ENCODE measurements at places on chromosomes 5 and 9.

GRCh38 chr9:27673641-27674040 lies 100.4 kb upstream of the C9orf72 start:
- DNase-seq, result no peak

DNA sequence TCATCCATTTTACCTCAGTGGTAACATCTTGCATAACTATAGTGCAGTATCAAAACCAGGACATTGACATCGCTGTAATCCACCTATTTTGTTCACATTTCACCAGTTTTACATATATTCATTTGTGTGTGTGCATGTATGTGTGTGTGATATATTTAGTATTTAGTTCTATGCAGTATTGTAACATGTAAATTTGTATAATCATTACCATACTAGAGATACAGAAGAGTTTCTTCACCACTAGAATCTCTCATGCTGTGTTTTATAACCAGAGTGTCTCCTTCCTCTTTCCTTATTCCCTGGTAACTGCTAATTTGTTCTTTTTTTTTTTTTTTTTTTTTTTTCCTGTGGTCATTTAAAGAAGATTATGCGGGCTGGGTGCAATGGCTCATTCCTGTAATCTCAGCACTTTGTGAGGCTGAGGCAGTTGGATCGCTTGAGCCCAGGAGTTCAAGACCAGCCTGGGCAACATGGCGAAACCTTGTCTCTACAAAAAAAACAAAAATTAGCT lies 11.0 kb downstream of the RASA1 start:
- no peak for DNase-seq

- DNase-seq, result no peak
These were observed 81.3 kb downstream of the ANKRD33B start for GRCh38 chr5:10645146-10645545.

DNA sequence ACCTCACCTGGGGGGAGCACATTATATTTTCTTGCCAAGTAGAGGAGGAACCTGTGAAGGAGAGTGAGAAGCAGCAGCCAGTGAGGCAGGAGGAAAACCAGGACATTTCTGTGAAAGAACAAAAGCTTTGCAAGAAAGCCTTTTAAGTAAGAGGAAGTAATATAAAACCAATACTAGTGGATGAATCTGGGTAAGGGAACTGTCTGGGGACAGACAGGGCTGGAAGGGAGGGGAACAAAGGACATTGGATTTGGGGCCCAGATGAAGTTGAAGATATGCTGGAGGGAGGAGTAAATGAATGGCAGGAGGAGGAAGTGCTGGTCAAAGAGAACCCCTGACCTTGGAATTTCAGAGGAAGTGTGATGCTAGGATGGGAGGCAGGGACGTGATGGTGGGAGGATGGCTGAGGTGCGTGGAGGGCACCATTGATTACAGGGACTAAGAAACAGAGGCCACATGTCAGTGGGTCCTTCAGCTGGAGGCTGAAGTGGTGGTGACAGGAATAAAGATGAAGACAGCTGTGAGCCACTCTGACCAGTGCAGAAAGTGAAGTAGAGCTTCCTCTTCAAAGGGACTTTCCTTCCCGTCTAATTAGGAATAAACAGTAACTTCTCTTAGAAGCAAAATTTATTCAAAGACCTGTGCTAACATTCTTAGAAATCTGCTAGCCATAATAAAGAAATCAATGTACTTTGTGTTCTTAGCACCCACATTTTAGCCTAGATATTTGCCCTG lies 43.5 kb upstream of the FABP6 start:
- DNase-seq, result no peak

DNA sequence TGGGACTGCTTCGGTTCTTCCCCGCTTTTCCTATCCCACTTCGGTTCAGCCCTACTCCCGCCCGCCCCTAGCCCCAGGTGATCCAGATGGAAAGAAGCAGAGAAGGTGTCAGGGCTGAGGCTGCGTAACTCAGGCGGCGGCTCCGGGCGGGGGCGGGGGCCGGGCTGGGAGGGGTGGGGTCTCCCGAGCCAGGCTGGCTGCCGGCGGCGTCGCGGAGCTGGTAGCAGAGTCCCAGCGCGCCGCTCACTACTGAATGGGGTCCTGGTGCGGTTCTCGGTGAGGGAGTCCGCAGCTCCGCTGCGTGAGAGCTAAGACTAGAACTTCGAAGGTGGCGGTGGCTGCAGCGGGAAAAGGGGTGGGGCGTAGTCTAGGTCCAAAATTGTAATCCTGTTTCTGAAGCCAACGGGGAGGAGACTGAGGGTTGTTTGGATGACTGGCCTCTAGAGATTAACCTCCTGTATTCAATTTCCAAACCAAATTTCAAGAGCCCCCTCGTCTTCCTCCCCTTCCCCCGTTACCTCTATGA lies 1.4 kb downstream of the PRR16 start:
- DNase-seq, result no peak

DNA sequence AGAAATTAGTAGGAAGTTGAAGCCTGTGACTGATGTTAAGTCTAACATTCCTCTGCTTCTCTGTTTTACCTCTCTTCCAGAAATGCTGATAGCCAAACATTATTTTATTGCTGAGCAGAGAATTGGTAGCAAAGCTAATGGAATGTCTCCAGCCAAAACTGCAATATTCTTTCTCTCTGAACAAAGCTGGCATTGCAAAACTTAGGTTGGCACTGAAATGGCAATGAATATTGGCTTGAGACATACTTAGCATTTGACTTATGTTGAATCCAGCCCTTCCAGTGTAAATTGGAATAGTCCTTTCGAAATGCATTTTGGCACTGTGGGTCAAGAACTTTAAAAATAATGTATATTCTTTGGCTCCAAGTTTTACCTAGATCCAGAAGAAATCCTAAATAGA lies 21.1 kb downstream of the FAF2 start:
- no peak for DNase-seq

GRCh38 chr5:42842921-42843641 lies 31.4 kb upstream of the SELENOP start:
- DNase-seq, result no peak

GRCh38 chr5:156654444-156654843 lies 195.7 kb upstream of the PPP1R2B start:
- DNase-seq, result no peak

DNA sequence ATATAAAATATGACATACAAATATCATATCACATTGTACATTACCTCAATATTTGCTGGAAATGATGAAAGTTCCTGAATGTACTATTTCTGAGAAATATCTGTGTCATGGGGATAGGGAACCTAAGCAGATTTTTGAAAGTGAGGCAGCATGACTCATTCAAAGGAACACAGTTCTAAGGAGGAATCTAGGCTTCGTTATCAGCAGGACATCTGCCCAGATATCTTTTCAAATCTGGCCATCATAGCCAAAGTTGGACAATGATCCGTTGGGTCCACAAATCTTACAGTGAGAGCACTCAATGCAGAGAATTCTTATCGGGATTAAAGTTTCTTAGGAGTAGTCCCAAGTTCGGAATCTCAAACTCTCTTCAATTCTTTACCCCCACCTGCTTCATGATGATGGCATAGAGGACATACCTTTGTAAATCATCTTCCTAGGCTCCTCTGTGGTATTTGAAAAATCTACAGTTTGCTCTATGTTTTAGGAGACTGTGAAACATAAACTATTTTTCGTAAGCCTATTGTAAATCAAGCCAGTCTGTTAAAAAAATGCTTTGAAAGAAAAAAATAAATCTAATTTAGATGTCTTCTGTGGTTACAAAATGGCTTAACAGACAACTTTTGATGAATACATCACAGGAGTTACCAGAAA lies 29.4 kb upstream of the ALDH1A1 start:
- DNase-seq, result no peak

- no peak for DNase-seq
These were observed 115.9 kb downstream of the GNAQ start for GRCh38 chr9:77915744-77916143.

DNA sequence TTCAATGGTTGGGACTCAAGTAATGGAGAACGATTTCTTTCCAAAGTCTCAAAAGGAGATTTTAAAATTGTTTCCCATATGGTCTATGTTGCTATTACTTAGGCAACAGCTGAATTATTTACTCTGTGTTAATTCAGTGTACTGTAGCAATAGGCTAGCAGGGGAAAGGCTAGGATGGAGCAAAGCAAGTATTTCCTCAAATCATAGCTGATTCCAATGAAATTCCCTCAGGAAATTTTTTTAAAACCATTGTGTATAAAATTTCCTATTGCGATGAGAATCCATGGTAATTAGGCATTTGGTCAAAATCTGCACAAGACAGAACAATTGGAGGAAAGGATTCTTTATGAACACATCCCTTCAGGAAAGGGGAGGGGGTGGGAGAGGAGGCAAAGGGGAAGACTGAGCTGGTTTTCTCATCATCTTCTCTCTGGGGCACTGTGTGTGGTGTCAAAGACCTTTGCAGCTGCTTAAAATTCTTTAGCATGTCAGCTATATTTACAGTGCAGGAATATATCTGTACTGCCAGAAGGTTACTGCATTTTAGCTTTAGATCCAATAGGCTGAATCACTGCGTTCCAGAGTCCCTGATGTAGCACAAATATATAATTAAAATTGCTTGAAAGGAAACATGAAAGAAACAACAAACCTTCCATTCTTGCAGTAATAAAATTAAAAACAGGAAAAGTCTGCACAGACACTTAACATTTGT lies 95.3 kb downstream of the ZNF608 start:
- DNase-seq, result no peak

DNA sequence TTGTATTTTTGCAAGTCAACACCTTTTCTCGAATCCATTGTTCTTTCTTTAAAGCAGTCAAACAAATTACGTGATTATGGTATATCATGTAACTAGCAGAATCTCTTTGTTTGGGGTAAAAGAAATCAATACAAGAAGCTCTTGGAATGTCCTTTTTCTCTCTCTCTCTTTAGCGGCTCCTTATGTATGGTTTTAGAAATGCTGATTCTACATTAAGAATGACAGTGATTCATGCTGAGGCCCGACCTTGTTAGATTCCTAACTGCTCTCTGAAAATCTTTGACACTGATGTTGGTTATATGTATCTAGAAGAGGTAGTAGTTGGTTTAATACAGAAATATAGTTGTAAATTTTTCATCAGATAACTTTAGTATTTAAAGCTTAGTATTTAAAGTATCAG lies 76.4 kb downstream of the SNX24 start:
- DNase-seq, result no peak

- no peak for DNase-seq
These were observed 23.4 kb downstream of the PCA3 start for GRCh38 chr9:76787677-76788076.

DNA sequence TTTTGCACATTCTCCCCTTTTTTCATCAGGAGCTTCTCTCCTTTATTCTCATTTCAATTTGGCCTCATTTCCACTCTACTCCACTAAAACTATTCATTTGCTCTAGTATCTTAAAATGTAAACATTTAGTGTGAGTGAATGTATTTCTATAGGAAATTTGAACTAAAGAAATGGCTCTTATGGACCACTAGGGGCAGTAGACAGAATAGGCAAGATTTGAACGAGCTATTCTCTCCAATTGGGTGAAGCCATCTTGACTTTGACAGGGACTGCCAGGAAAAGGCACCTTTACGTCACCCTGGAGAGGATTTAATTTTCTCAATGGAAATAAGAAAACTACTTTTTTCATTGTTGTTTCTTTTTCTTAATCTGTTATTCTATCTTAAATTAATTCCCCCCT lies 666.3 kb downstream of the DNAH5 start:
- no peak for DNase-seq

DNA sequence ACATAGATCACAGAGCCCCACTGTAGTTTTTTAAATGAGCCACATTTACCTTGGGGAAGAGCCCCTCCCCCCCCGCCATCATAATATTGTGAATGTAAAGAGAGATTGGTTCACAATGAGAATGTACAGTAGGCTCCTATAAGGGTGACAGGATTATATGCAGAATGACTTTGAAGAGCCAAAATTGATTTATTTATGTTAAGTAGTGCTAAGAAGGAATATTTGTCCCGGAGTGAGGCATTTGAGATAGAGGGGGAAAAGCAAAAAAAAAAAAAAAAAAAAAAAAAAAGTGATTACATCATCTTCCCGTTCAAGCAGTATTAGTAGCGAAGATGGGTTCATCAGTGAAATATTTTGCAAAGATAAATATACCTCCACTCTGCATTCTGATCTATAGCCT lies 73.9 kb downstream of the PIK3R1 start:
- no peak for DNase-seq

GRCh38 chr5:66646570-66646969 lies 50.4 kb downstream of the MAST4 start:
- DNase-seq, result no peak

DNA sequence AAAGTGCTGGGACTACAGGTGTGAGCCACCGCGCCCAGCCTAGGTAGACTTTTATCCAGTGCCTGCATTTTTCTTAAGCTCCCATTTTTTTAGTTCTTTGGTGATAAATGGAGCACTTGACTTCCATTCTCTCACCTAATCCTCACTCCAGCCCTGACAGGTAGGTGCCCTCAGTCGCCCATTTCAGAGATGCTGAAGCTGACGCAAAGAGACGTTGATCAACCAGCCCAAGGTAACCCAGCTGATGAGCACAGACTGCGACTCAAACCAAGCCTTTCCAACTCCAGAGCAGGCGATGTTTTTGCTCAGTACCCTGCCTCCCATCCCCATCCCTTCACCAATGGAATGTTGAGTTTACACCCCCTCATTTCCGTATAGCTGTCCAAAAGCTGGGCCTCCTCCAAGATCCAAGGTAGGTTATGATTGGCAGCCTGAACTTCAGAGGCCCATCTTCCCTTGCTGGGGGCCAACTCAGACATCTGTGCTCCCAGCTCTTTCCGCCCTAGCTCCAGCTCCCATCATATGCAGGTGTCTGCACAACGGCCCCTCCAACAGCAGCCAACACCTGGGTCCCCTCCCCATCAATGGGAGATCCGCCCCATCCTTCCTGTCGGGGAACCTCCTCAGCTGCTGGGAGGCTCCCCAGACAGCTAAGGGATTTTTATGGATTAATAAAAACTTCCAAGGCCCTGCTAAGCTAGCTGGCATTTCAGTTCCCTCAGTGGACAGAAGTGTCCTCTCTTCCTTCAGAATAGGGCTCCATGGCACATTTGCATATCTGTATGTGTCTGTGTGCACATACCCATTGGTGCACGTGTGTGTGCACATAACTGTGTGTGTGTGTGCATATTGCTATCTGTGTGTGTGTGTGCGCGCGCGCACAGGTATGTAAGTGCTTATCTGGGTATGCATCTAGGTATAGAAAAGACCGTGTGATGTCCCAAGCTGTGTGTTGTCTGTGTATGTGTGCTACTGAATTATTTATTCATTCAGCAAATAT lies 39.3 kb upstream of the VDAC1 start:
- no peak for DNase-seq

- DNase-seq, result no peak
These were observed 159.7 kb upstream of the CDH12 start for GRCh38 chr5:23012842-23013241.

- no peak for DNase-seq
These were observed 104.6 kb downstream of the CACNA1B start for GRCh38 chr9:137982200-137982599.

GRCh38 chr5:131640043-131640856 lies 5.2 kb upstream of the RAPGEF6 start:
- no peak for DNase-seq

GRCh38 chr5:3139499-3139931 lies 388.0 kb upstream of the IRX2 start:
- no peak for DNase-seq

DNA sequence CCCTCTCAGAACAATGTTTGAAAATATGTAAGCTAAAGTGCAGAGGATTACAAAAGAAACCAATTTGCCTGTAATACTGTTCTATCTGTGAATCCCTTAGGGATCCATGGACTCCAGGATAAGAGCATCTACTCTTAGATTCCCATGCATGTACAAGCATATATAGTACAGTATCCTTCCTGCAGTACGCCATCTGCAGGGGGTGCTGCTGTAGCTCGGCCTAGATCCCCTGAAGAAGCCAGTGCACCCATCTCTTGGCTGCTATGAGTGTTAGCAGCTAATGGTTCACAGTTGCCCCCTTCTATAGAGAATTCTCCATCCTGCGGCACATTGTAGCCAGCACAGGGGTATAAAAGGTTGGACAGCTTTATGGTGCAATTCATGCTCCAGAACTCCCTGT lies 61.8 kb upstream of the SLC30A5 start:
- no peak for DNase-seq
